KG1 (cell line): ENCODE measurements at places on chromosomes 1 and 21.
A peak's percentile ranks its signal among the peaks of the same experiment; 100 is the strongest.

DNA sequence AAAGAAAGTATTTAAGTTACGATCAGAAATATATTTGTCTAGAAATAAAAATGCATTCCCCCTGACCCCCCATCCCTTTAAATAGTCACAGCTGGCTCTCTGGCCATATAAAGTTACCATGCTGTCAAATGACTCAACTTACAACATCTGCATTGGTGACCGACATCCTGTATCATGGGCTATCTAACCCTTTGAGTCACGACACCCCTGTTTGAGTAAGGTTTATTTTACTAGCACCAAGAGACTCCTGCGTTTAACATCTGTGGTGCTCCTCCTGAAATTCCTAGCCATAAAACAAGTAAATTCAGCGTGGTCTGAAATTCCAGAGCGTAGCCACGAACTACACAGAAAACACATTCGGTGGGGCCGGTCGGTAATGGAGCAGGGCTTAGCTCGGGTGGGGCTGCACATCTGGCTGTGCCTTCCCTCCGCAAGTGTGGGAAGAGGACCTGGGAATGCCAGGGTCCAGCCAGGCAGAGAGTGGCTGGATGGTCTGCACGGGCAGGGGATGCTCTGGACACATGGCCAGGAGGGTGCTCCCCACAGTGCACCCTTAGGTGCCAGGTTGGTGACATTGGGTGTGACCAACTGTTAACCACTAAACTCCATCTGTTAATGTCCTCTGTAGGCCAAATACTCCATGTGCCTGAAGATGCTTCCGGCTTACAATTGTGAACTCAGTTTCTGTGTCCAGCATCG lies 53.0 kb upstream of the CLDN14 start:
- DNase-seq: no peak

DNA sequence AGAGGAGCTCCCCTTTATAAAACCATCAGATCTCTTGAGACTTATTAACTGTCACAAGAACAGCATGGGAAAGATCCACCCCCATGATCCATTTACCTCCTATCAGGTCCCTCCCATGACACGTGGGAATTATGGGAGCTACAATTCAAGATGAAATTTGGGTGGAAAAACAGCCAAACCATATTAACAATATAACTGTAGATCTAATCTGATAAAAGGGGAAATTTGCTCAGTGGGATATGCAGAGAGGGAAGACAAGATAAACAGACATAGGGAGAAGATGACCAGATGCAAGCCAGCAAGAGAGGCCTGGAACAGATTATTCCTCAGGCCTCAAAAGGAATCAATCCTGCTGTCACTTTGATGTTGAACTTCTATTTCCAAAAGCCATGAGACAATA lies 841.5 kb downstream of the LRRIQ3 start:
- no peak for DNase-seq

GRCh38 chr1:201032408-201032807 lies 8.9 kb upstream of the KIF21B start:
- no peak for DNase-seq

- DNase-seq: no peak
Measured at GRCh38 chr1:15296585-15297321, 49.7 kb downstream of the FHAD1 start.

- DNase-seq: peak; percentile 5
Measured at GRCh38 chr1:66012106-66012784, 219.6 kb downstream of the PDE4B start.

- DNase-seq: no peak
Measured at GRCh38 chr1:225746361-225747179, 31.1 kb upstream of the SRP9 start.

DNA sequence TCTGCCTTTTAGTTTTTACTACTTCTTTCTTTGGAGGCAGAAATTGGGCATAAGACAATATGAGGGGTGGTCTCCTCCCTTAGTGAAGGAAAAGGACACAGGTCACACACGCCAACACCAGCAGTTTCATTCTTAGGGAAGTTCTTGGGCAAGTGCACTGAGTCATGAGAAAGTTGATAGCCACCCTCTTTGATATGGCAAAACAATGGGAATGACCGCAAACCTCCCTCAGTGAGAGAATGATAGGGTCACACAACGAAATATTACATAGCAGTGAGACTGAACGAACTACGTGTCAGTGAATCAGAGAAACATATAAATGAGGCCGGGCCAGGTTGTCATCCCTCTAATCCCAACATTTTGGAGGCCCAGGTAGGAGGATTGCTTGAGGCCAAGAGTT lies 20.0 kb downstream of the IL6R start:
- no peak for DNase-seq

DNA sequence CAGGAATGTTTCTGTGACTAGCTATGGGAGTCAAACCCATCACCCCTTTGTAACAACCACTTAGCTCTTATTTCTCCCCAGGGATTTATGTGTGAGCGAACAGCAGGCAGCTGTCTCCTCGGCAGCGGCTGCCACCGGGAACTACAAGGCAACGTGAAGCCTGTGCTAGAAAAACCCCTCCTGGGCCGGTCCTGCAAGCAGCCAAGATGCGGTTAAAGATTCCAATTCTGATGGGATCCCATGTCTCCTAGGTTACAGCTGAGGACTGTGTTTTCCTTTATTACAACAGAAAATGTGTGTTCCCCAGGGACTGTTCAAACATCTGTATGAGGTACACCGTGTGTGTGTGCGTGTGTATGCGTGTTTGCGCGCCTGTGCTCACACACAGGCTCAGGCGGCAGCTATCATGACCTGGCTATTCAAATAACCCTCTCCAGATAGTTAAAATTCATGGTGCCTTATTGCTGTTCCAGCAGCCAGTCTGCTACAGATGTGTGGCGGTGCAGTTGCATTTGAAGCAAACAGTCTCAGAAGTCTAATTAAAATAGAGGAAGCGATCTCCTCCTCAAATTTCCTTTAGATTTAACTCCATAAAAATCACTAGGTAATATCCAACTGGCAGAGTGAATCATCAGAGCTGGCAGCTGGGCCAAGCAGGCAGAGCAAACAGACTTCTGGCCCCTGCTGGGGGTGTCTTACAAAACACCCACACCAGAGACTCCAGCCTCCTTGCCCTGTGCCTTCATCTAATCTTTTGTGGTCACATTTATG lies 68.0 kb downstream of the LMX1A start:
- DNase-seq: no peak

DNA sequence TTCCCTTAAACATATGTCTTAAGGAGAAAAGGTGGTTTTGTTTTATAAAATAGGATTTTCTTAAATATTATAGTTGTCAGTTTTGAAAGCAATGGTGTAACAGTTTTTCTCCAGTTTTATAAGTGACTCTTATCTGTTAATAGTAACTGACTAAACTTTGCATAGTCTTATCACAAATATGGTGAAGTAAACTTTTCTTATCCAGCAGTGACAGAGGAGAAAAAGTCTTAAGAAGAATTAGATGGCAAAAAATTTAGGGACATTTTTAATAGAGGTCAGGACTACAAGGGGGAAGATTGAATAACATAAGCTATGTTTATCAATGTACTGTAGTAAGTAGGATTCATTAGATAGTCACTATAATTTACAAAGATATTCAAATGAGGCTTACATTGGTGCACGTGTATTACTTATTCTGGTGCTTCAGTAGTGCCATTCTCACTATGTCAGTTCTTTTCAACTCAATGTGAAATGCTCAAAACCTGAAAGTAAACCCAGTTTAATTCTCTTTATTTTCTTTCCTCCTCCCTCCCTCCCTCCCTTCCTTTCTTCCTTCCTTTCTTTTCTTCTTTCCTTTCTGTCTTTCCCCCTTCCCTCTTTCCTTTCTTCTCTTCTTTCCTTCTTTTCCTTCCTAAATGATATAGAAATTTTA lies 26.1 kb downstream of the F3 start:
- no peak for DNase-seq

- no peak for DNase-seq
Measured at GRCh38 chr1:87061742-87062156, 147.3 kb downstream of the HS2ST1 start.

DNA sequence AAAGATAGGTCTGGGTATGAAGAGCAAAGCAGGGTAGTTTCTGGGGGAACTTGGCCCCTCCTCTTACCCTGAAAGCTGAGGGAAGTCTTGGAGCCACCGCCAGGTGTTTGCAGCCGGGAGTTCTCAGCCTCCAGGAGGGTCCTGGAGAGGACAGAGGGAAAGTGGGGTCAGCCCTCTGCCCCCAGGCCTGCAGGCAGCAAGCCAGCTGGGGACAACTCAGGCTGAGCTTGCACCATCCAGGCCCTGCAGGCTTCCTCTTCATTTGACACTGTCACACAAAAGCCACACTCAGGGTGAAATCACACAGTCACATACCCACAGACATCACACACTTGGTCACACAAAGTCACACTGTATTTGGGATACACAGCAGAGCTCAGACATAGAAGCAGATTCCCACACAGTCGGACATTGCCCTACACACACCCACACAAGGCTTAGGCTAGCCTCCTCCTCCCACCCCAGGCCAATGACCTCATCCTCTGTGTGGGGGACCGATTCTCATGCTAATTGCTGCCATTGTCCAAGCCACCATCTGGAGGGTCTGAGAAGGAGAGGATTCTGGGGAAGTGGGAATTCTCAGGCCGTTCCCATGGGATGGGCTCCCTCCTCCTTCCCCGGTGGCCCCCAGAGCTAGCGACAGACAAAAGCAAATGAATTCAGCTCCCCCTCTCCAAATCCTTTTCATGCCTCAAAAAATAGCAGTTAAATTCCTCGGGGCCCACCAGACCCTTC lies 3.7 kb downstream of the NES start:
- no peak for DNase-seq

GRCh38 chr1:47399846-47400155 lies 16.3 kb upstream of the FOXE3 start:
- DNase-seq: no peak

- no peak for DNase-seq
Measured at GRCh38 chr1:27031235-27032118, 18.8 kb upstream of the TENT5B start.

DNA sequence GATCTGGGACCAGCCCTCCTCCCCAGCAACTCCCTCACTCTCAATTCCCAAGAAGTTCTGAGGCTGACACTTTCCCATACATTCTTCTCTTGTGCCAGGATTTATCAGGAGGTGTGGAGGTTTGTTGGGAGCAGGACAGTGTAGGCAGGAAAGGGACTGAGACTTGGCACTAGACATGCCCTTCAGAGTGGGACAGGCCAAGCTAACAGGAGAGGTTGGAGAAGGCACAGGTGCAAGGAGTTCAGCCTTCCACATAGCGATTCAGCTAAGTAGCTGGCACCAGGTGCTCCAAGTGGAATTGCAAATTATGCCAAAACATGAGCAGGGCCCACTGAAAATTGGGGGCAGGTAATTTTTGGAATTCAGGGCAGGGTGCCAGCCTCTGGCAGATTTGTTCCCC lies 83.0 kb upstream of the DUSP10 start:
- DNase-seq: no peak

DNA sequence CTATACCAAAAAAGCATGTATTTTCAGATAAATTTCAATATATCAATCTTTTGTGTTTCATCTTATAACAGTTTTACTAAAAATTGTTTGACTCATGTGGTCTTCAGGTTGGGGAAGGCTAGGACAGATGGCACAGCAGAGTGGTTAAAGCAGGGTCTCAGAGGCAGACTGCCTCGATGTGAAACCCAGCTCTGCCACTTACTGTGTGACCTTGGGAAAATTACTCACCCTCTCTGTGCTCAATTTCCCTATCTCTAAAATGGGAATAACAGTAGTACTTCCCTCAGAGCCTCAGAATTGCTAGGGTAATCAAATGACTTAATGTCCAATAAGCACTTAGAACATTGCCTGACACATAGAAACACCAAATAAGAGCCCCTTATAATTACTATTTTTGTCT lies 262.1 kb upstream of the FMN2 start:
- no peak for DNase-seq

DNA sequence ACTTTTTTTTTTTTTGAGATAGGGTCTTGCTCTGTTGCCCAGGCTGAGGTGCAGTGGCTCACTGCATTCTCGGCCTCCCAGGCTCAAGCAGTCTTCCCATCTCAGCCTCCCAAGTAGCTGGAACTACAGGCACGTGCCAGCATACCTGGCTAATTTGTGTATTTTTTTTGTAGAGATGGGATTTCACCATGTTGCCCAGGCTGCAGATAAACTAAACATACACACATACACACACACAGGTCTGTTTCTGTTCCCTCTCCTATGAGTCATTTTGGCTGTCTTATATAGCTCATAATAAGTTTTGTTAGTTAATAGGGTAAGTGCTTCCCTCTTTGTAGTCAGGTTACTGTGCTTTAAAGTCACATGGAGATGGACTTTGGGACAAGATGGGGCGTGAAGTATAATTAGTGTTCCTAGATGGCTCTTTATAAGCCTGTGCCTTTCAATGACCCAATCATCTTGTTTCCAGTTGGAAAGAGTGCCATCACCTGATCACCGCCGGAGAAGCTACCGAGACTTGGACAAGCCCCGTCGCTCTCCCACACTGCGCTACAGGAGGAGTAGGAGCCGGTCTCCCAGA lies 9.1 kb downstream of the PRPF38A start:
- no peak for DNase-seq

DNA sequence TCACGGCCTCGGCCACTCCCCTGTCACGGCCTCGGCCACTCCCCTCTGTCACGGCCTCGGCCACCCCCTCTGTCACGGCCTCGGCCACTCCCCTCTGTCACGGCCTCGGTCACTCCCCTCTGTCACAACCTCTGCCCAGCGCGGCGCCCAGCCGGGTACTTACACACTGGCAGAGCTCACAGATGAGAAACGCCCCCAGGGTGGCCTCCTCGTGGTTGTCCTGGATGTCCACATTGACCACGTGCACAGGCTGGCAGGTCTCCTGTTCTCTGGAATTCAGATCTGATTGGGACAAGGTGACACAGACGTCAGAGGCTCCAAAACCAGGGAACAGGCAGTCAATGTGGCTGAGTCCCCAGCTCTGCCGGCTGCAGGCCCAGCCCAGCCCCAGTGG lies 3.3 kb upstream of the TMEM240 start:
- DNase-seq: no peak

DNA sequence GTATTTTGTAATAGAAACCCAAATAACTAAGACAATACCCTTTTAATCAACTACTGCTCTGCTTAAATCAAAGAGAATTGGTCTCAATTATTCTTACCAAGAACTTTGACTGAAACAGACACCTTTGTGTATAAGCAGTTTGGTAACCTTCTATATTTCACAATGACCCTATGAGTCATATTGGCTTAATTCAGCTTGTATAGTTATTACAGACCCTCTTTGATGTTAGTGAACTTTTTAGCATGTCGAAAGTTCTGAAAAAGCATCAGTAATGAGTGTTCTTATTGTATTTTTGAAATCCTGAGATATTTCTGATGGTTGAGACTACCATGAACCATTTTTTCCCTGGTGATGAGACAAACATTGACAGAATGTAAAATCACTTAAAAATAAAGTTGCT lies 43.3 kb upstream of the RABGAP1L start:
- DNase-seq: no peak
